Right lung (tissue), 10 donors: ENCODE measurements at places on chromosomes 3 and 15.

- DNase-seq: peak; percentile 87
Measured at GRCh38 chr3:116339441-116340028, 105.8 kb downstream of the LSAMP start.

GRCh38 chr3:50194903-50195500, 3.6 kb downstream of the GNAT1 start:
- no peak for DNase-seq

GRCh38 chr3:141116721-141117120, 65.6 kb downstream of the SPSB4 start:
- DNase-seq: no peak

- DNase-seq: no peak
Measured at GRCh38 chr3:29070959-29071634, 209.8 kb upstream of the RBMS3 start.

DNA sequence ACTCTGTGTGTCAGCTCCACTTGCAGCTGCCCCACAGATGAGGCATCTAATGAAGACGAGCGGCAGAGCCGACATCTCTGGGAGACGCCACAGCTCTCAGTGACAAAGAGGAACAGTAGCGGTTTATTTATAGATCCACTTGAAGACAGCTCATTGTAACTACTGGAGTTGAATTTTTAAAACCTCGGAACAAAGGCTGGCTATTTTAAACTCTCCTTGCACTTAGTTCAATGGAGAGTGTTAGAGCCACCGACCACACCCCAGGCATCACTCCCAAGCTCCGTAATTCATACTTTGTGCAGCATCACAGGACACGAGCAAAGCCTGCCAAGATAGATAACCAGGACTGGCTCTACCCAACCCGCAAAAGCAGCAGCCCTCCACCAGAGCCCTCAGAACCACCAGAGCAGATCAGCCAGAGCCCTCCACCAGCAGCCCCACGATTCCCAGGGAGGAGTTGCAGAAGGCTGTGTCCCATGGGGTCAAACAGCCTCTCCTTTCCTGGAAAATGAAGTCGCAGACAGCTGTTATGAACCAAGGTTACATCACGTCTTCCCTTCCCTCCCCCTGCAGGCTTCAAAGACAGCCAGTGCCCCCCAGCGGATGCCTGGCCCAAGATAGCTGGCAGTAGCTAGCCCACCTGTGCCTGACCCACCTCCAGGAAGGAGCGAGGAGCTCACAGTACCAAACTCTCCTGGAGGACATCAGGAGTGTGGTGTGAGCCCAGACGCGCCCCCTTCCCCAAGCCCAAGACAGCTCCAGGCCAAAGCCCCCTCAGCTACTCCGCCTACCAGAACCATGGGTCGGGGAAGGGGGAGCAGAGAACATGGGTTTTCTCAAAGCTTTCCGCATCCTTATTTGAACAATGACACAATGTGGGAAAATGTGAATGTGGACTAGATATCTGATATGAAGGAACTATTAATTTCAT, 45.7 kb downstream of the POC1A start:
- no peak for DNase-seq
